ENCODE measurements at places on chromosomes 16 and 17.

- DNase-seq: no peak
Measured at GRCh38 chr17:73899839-73900238, 255.6 kb upstream of the SDK2 start.

- no peak for DNase-seq
Measured at GRCh38 chr16:70508752-70509151, 14.6 kb downstream of the COG4 start.

- DNase-seq: peak; percentile 53
Measured at GRCh38 chr17:75131278-75132017, at the start of gene NT5C. Gene NT5C (minus strand): TSS chr17:75131742. CDS start chr17:75131707, 35 bp downstream.

DNA sequence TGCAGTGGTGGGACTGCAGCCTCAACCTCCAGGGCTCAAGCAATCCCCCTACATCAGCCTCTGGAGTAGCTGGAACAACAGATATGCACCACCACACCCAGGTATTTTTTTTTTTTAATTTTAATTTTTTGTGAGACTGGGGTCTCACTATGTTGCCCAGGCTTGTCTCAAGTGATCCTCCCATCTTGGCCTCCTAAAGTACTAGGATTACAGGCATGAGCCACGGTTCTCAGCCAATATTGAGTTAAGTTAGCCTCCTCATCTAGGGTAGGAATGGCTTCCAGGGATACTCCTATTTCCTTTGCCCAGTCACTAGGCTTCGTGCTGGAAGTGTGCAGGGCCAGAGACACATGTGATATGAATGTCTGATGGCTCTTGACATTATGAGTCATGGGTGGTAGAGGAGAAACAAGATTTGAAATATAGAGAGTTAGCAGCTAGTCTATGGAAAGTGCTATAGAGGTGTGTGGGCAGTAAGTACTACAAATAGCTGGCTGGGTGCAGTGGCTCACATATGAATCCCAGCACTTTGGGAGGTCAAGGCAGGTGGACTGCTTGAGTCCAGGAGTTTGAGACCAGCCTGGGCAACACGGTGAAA is 8.0 kb upstream of the HES7 start:
- no peak for DNase-seq

GRCh38 chr17:33964344-33964979 is 290.6 kb upstream of the CCL2 start:
- DNase-seq: no peak

GRCh38 chr17:27968206-27968732 is 74.2 kb upstream of the NLK start:
- no peak for DNase-seq

GRCh38 chr17:69760562-69760961 is 314.5 kb upstream of the KCNJ16 start:
- no peak for DNase-seq

- DNase-seq: no peak
Measured at GRCh38 chr16:81809567-81809966, 30.5 kb downstream of the PLCG2 start.

- no peak for DNase-seq
Measured at GRCh38 chr17:33019161-33019890, 27.7 kb downstream of the SPACA3 start.

GRCh38 chr17:63476854-63477479 is at the start of gene ACE:
Gene ACE (plus strand): TSS chr17:63477061. CDS start chr17:63477095, 34 bp downstream.
- DNase-seq: no peak

DNA sequence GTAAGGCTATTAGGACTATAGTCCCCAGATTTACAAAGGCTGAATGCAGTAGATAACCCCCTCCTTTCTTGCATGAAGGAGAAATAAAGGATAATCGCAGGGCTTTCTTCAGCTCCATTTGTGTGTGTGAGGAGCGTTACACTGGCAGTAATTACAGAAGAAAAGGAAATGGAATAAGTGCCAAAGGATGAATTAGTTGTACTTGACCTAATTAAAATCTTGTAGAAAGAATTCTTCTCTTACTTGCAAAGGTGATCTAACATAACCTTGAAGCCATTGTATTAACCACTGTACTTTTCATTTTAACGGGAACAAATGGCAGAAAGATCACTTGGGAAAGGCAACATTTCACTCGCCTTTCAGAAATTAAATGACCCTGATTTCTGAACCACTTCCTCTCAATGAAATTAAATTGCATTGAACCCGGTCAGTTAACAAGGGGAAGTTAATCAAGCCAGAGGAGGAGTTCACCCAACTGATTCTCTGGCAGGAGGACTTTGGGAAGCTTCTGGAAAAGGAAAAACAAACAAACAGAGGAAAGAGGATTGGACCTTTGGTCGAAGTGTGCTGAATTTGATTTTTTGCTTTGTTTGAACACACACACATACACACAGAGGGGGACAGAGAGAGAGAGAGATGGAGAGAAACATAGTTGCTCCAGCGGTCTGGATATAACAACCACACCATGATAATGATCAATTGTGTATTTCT is 90.6 kb downstream of the GP2 start:
- DNase-seq: no peak
